ENCODE measurements at places on chromosomes 2 and 18. TPM values are rescaled to one million over a fixed set of nuclear protein-coding genes. Genes with fewer than 3 reads are reported as not detected.

The PLB1 gene
- total RNA-seq = 0.81 TPM

The NEDD4L gene
- total RNA-seq = 39.8 TPM

The PSMA8 gene
- not detected for total RNA-seq

The GPR35 gene
- 0.33 TPM for total RNA-seq

The PPP4R1 gene
- 51.8 TPM for total RNA-seq

The SP140 gene
- 0.25 TPM for total RNA-seq

The DSG1 gene
- not detected for total RNA-seq

The IL36A gene
- not detected for total RNA-seq

The CYP27A1 gene
- 26.1 TPM for total RNA-seq

The ANKRD30B gene
- not detected for total RNA-seq

The ZNF385B gene
- total RNA-seq = not detected

The STON1 gene
- total RNA-seq = 2.1 TPM

The MBP gene
- total RNA-seq = 17.1 TPM

The MOGAT1 gene
- total RNA-seq = not detected

The LTBP1 gene
- 109 TPM for total RNA-seq

The SP5 gene
- not detected for total RNA-seq

The RAX gene
- not detected for total RNA-seq

The CNDP1 gene
- total RNA-seq = not detected
